CD4-positive, alpha-beta memory T cell (primary cell): ENCODE measurements at places on chromosomes 1 and 21. TPM values are rescaled to one million over a fixed set of nuclear protein-coding genes. Genes with fewer than 3 reads are reported as not detected.

Gene ZNF593OS
- not detected for total RNA-seq

Gene IL20
- not detected for total RNA-seq

Gene REG4
- total RNA-seq, result 0.25 TPM

Gene RAB7B
- total RNA-seq, result 1.2 TPM

Gene OR2AK2
- 0.35 TPM for total RNA-seq

Gene PTGS2
- not detected for total RNA-seq

Gene TSPAN1
- not detected for total RNA-seq

Gene CAPN9
- not detected for total RNA-seq

Gene CNIH3
- total RNA-seq, result 1.8 TPM

Gene PTPN22
- 32.2 TPM for total RNA-seq

Gene ANKRD45
- not detected for total RNA-seq

Gene HORMAD1
- total RNA-seq, result not detected

Gene TMEM61
- not detected for total RNA-seq

Gene RCSD1
- 124 TPM for total RNA-seq

Gene PTCH2
- 1.3 TPM for total RNA-seq

Gene RYR2
- not detected for total RNA-seq

Gene PRRX1
- not detected for total RNA-seq

Gene NUP210L
- total RNA-seq, result 0.19 TPM

Gene PTTG1IP
- total RNA-seq, result 98.7 TPM

Gene GNAT2
- total RNA-seq, result not detected

Gene HSF2BP
- total RNA-seq, result 0.39 TPM

Gene ADAMTS4
- total RNA-seq, result 2.4 TPM

Gene CACNA1E
- total RNA-seq, result not detected

Gene GUCA2B
- not detected for total RNA-seq

Gene MIXL1
- total RNA-seq, result not detected

Gene SIPA1L2
- 1.6 TPM for total RNA-seq

Gene KNCN
- total RNA-seq, result not detected

Gene SMAP2
- 123 TPM for total RNA-seq

Gene SLC25A44
- 21.2 TPM for total RNA-seq

Gene CFHR4
- total RNA-seq, result not detected

Gene GBP7
- total RNA-seq, result 0.17 TPM

Gene TTC39A
- not detected for total RNA-seq

Gene UBL4B
- total RNA-seq, result not detected

Gene CAPN8
- total RNA-seq, result 0.55 TPM

Gene CATSPER4
- total RNA-seq, result not detected

Gene OR2L5
- 0.25 TPM for total RNA-seq

Gene PAX7
- total RNA-seq, result not detected

Gene ELOVL1
- 46.0 TPM for total RNA-seq
